ENCODE measurements at places on chromosomes 11 and 22.
A peak's percentile ranks its signal among the peaks of the same experiment; 100 is the strongest.

- DNase-seq: peak; percentile 100
Observed at GRCh38 chr11:62841361-62842170, 2.2 kb upstream of the WDR74 start.

- DNase-seq: no peak
Observed at GRCh38 chr11:130629039-130629438, 180.6 kb downstream of the ADAMTS15 start.

GRCh38 chr11:78377625-78378418 is 39.8 kb downstream of the GAB2 start:
- DNase-seq: no peak

- no peak for DNase-seq
Observed at GRCh38 chr22:25563761-25564319, 635 bp upstream of the GRK3 start.

DNA sequence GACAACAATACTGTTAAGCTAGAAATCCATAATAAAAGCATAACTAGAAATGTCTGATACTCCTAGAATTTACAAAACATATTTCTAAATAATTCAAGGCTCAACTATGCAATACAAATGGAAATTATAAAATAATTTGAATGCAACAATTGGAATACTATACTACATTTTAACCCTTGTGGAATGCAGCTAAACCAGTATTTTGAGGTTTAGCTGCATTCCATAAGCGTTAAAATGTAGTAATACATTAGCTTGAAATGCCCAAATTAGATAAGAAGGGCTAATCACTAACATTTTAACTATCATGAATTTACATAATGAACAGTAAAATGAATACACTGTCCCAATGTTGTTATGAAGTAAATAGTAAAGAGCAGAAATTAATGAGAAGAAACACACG is 617.2 kb upstream of the CHORDC1 start:
- no peak for DNase-seq

GRCh38 chr11:78878631-78879030 is 304.0 kb upstream of the NARS2 start:
- no peak for DNase-seq

DNA sequence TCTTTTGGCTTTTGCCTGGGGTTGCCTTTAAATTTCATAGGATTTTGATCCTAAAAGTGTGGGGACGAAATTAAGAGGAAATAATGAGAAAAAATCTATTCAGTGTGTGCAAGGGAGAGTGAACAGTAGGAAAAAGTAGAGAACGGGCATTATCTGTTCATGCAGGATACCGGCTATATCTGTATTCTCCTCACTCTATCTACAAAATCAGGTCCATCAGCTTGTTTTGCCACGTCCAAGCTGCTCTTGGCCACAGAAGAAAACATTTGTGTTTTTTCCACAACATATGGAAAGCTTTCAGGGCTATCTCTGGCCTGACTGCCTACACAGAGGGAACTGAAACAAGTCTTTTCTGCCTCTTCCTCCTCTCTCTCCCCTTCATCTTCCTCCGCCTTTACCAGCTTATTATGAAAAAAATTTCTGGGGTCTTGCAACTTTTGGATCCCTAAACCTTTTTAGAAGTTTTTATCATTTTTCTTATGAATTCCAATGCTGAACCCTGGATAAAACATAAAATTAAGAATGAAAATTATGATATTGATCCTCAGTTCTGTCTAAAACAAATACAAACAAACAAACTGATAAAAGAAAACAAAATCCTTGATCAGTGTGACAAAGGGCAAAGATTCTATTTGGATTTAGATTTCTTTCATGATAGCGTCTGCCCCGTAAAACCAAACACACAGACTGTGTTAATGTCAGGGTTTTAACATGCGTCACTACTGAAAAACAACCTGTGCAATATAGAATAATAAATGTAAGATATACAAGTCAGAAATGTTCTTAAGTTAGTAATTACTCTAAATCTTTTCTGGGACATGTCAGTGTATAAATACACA is 219.7 kb downstream of the CNTN5 start:
- no peak for DNase-seq

DNA sequence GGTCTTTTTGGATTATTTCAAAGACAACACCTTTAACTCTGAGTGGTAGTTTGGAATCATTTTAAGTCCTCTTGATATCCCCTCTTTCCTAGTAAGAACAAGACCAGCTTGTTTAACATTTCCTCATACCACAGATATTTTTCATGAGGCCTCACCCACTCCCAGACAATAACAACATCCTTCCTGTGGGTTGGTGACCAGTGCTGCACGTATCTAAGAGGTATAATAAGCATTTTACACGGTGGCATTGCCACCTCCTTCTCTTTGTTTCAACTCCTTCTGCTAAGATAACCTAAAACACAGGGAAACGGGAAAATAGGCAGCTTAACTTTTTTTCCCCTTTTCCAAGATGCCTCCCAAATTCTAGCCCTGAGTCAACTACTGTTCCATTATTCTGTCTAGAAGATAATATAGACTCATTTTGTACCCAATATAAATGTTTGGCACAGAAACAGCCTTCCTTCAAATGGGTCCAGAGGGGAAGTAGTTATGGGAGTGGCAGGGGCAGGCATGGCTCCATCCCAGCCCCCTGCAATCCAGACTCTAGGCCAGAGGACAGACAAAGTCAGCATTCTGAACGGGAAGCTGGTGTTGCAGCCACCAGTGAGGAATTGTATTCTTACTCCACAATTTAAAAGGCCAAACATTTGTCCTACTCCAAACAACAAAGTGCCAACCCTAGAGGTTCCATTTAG is 28.5 kb downstream of the MAML2 start:
- peak; percentile 33 for DNase-seq

GRCh38 chr11:57378186-57378585 is 2.8 kb downstream of the PRG3 start:
- no peak for DNase-seq

Data from GM04503 (cell line).